ENCODE measurements at places on chromosomes 5 and 9.

- DNase-seq: no peak
These were observed 508.0 kb downstream of the GADD45G start for GRCh38 chr9:90112788-90113187.

GRCh38 chr5:172891716-172892421 lies 57.8 kb downstream of the ERGIC1 start:
- DNase-seq: no peak

- DNase-seq: no peak
These were observed 6.7 kb downstream of the KIF2A start for GRCh38 chr5:62312674-62313073.

DNA sequence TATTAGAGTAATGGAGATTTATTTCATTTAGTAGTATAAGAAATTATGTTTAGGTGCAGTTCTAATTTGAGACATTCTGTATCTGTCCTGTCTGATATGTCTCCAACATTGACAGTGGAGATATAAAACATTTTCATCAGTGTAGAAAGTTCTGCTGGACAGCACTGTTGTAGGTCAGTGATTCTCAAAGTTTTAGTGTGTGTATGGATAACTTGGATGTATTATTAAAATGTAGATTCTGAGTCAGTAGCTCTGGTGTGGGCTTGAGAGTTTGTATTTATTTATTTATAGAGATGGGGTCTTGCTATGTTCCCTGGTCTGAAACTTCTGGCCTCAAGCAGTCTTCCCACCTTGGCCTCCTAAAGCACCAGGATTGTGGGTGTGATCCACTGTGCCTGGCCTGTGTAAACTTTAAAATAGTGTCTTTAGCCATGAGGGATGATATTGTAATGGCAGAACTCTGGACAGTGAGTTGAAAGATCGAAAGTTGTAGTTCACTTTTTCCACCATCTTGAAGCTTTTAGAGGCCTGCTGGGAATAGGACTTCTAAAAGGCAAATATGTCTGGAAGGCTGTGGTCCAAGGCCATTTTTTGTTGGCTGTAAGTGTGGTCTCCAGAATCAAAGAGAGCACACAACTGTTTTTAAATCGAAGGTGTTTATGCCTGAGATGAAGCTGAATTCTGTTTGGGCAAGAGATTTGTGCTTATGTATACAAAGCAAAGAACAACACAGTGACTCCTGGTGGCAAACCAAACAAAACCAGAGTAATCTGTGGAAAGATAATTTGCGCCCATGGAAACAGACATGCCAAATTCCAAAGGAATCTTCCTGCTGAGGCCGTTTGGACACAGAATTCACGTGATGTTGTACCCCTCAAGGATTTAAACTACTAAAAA lies 12.4 kb downstream of the UBAP1 start:
- no peak for DNase-seq

GRCh38 chr9:126925876-126926275 lies 11.3 kb downstream of the RALGPS1 start:
- no peak for DNase-seq

DNA sequence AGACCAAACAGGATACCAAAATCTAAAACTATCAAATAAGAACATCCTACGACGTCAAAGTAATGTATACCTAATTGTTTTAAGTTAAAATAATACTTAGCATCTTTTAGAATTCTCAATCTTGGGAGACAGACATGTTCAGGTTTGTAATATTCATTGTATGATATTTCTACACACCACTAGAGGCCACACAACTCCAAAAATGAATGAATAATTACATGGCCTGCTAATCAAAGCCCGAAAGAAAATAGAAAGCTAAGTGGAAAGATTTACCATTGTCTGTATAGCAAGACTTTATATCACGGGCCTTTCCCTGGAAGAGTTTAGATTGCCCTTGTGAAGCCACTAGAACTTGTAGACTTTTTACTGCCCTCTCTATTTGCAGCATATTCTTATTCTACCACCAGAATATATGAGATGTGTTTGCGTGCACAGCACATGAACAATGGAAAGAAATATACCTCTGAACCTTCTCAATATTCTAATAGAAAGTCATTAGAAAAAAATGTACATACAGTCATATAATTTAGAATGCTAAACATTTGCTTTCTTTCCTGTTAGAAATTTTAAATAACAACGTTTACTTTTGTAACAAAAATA lies 380.1 kb upstream of the NUDT12 start:
- DNase-seq: no peak

- no peak for DNase-seq
These were observed 7.9 kb downstream of the CYSTM1 start for GRCh38 chr5:140182803-140183367.

- DNase-seq: no peak
These were observed 45.2 kb upstream of the HMCN2 start for GRCh38 chr9:130220352-130220751.

- no peak for DNase-seq
These were observed 708.2 kb upstream of the PTPRD start for GRCh38 chr9:11320989-11321388.

GRCh38 chr9:38318759-38319495 lies 73.6 kb upstream of the ALDH1B1 start:
- no peak for DNase-seq

DNA sequence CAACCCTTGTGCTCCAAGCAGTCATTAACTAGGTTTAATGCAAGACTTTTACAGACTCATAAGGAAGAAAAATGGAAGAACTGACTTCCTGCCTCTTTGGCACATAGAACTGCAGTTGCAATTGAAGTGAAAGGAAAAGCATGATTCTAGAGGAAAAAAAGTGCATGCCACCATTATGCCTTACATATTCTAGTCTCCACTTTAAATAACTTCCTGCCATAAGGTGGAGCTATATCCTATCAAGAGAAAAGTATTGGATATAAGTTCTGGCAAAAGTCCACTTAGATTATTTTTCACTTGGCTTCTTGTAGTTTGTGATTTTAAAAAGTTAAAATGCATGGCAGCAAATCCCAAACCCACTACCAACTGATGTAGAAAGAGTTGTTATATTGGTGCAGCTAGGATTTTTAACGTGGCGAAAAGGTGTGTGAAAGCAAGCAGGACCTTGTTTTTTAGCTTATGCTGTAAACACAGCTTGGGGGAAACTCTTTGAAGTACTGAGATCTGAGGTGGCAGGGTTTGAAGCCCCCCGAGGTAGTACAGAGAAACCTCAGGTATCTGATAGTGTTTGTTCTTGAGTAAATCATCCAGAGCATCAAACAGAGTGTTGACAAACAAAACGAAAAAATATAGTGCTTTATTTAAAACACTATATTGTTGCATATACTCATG lies 117.9 kb downstream of the ANXA1 start:
- DNase-seq: peak; percentile 8

- DNase-seq: no peak
These were observed 378.6 kb downstream of the NNT start for GRCh38 chr5:43981556-43981955.

- DNase-seq: no peak
These were observed 131.0 kb upstream of the DAB2 start for GRCh38 chr5:39555788-39556187.

GRCh38 chr9:26426551-26427131 lies 466.0 kb downstream of the CAAP1 start:
- no peak for DNase-seq

- DNase-seq: no peak
These were observed 29.1 kb upstream of the TOMM5 start for GRCh38 chr9:37621273-37622121.

DNA sequence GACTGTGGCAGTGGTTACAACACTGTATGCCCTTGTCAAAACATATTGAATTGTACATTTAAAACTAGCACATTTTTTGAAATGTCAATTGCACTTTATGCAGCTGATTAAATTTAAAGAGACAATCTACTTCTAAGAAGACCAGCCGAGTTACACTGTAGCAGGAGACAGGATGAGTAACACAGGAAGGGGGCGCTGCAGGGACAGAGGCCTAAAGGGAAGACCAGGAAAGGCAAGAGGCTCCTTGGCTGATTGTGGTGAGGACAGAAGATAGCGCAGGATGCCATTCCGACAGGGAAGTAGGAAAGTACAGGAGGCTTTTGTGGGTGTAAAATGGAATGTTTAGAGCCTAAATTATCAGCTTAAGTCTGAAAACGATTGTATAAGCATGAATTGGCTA lies 28.2 kb upstream of the PPP2R2B start:
- no peak for DNase-seq

DNA sequence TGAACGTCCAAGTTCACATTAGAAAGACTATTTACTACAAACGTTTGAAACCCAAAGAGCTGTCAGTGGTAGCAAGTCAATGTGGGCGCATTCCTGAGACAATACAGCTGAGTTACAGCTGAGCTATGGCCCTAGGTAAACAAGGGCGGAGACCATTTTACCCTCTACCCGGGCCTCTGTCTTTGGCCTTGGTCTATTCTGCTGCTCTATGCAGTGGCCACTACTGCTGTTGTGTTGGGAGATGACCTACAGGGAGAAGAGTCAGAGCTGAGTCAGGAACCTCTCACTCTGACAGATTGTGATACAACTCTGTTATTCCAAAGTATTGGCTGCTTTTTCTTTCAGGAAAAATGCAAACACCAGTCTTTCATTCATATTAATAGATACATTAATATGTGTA lies 700.6 kb downstream of the SEMA5A start:
- DNase-seq: no peak

DNA sequence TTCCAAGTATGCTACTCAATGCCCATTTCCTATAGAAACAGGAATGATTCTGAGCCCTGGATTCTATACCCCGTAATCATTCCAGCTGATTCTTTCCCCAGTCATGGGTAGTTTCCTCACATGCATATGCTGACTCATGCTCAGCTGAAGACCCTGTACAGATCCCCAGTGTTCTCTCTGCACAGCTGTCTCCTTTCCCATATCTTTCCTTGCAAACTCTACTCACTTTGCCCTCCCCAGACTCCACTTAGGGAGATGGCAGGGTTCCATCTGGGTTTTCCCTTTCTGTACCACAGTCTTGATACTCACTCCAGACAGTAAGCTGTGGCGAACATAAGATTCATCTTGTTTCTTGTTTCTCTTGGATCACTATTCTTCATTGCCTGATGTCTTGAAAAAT lies 357.6 kb downstream of the RAB3C start:
- no peak for DNase-seq

GRCh38 chr9:120740132-120740531 lies 25.9 kb upstream of the MEGF9 start:
- DNase-seq: no peak

- no peak for DNase-seq
These were observed 93.3 kb downstream of the MELK start for GRCh38 chr9:36665921-36666431.

DNA sequence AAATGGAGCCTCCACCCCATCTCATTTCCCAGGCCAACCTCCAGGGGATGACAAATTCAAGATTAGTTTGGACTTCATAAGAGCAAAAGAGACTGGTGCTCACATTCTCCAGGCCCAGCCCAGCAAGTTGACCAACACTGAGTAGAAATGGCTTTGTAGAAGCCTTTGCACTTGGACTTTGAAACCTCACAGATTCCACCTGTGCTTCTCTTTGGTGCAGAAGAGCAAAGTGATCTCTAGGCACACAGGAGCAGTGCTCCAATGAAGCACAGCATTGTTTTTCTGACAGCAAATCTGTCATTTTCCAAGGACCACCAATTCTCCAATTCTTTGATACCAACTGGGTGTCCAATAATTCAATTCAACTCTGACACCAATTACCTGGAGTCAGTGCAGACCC lies 17.1 kb upstream of the RNF145 start:
- DNase-seq: no peak

DNA sequence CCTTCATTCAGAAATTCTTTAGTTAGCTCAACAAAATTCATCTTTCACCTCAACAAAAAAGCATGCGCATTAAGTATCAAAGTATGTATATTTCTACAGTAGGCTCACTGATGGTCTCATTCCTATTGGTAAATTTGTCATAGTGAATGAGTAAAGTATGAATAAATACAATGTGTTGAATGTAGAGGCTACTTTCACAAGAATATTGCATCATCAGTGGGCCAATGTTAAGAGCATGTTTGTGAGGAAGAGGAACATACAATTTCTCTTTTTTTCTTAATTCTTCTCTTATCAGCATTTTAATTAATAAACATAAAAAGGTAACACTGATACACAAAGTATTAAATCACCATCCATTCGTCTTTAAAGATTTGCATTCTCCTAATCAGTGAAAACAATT lies 505.1 kb downstream of the CETN3 start:
- DNase-seq: no peak

DNA sequence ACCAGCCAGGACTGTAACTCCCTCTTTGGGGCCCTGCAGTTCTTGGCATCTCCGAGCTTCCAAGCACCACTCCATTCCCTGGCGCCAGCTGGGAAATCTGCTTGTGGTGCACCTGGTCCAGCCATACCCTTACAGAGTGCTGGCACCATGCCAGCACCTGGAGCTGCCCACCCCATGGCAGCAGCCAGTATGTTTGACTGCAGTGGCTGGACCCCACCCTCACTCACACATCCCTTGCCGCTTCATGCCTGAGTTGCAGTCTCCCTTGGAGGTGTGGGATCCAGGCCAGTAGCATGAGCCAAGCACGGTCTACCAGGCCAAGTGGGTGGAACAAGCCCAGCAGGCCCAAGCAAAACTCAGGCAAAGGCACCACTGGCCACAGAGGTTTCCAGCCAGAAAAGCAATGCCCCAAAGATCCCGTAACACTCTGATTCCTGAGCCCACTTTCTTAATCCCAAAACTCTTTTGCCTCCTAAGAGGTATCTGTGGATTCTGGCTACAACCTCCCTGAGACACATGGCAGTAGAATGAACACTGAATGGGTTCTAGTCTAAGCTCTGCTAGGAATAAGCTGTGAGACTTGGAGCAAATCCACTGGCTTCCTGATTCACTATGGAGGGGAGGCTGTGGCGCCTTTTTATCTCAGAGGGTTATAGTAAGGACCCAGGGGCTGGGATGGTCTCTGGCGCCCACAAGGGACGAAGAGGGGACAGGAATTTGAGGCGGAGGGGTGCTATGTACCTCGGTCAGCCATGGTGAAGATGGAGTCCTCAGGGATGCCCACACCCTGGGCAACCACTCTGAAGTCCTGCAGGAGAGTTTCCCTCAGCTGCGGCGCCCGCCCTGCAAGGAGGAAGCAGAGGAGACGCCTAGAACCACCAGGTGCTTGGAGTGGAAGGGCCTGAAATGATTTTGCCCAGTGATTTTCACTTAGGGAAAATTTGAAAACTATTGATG lies 5.6 kb downstream of the AMBP start:
- no peak for DNase-seq

DNA sequence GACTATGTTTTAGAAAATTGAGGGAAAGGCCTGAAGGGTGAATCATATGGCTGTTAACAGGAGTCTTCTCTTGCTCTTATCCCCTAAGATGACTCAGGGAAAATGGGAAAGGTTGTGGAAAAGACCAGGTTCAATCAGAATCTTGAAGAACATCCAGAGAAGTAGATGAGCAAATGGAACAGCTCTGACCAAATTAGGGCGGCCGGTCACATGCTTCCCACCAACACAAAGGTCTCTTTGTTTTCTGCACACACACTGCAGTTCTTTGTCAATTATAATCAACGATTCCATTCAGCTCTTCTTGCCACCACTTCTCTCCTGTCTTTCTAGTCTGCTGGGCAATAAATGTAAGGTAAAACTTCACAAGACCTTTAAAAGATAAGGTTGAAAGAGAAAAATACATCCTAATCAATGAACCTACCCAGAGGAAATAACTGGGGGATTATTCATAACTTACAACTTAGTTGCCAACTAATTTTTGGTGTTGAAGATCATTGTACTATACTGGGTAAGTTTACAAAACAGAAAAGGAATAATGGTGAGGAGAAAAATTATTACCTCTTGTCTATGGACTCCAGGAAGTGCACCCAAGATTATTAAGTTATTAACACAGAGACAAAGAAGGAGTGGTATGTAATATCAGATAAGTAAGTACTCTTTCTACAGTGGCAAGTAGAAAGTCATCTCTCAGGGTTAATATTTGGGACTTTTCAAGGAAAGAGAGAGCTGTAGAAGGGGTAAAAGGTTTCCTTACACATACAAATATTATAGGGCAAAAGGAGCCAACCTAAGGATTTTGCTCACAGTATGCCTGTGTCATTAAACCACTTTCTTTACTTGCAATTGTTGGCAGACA lies 441.9 kb upstream of the PIK3R1 start:
- no peak for DNase-seq

All from HuH-7 (cell line).